ENCODE measurements at places on chromosomes 2 and 18.

DNA sequence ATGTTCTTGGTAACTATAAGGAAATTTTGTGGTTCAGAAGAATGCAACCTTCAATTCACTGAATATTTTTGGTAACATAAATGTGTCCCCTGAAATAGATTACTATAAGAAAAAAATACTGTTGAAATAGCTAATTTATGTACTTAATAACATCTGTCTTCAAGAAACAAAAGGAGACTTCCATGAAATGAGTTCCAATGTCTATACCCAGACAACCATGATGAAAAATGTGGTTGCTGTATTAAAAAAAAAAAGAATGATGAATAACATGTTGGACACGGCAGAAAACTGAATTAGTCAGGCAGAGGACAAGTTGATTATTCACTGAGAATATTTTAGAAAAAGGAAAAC lies 98.5 kb downstream of the TACR1 start:
- DNase-seq, result no peak

DNA sequence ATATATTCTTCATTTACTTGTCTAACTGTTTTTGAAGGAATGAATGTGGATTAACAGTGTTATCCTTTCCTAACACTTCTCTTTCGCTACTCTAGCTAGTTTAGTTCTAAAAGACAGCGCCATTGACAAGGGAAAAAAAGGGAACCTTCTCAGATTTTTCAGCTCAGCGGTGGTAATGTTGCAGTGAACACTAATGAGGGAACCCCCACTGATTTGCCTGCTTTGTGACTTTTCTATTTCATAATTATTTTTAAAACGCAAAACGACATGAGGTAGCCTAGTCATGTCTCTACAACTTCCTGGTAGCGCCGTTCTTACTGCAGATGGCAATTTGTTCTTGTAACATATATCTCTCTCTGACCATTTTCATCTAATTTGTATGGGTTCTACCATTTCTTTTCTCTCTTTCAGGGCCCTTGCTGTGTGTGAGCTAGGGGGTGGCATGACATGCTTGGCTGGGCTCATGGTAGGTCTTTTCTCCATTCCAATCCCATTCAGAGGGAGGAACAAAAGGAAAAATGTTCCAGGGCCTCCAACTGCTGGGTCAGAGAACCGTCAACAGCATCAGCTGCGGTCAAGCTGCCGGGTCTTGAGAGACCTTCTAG lies 235.5 kb upstream of the SIX3 start:
- DNase-seq, result no peak

DNA sequence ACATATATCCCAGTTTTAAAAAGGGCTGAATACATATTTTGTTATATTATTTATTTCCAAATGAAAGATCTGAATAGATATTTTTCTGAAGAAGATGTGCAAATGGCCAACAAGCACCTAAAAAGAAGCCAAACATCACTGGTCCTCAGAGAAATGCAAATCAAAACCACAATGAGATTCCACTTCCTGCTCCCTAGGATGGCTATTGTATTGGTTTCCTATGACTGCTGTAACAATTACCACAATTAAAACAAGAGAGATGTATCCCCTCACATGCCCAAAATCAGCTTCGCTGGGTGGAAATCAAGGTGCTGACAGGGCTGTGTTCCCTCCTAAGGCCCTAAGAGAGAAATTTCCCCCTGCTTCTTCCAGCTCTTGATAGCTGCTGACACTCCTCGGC lies 23.2 kb downstream of the ABCB11 start:
- DNase-seq, result no peak

GRCh38 chr2:55087936-55088335 lies 37.7 kb upstream of the RTN4 start:
- no peak for DNase-seq

DNA sequence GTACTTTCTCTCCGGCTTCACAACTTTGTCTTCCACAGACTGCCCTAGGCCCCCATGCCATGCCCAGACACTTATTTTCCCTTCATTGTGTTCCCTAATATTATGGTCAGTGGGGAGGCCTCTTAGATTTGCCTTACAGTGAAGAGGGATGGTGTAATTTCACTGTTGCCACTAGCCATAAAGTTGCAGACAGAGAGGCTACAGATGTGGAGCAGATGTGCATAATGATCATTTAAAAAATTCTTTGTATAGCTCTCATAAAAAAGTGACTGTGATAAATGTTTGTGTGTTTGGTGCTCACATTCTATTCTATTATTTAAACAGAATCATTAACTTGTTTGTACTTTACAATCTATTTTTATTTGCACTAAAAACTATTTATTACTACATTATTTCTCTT lies 67.5 kb upstream of the FN1 start:
- DNase-seq, result no peak

DNA sequence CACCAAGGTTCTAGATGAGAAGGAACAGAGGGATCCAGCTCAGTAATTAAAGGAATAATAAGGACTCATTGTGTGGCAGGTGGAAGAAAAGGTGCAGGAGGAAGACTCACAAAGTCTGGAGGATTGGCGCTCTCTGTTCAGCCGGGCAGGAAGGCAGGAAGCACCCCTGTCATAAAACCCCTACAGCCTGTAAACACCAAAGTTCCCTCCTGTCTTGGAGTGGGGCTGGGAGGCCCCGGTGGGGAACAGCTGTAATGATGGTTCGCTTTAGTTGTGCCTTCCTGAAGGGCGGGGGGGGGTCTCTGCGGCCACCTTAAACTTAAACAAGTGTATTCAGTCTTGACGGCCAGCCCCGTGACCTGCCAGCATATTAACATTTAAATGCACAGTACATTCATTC lies 84.3 kb downstream of the GBX2 start:
- no peak for DNase-seq

DNA sequence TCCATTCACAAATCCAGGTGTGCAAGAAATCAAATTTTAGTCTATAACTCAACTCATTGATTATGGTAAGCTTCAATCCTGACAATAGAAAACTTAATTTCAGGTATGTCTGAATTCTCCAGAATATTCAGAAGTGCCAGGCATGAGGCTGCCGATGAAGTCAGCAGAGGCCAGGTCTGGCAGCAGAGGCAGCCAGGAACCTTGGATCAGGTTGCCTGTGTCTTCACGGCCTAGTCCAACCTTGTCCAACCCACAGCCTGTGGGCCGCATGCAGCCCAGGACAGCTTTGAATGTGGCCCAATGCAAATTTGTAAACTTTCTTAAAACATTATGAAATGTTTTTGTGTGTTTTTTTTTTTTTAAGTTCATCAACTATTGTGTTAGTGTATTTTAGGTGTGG lies 46.9 kb upstream of the ASPRV1 start:
- DNase-seq, result no peak

- DNase-seq, result peak; percentile 70
These were observed 71.7 kb upstream of the TAF1B start for GRCh38 chr2:9771481-9772017.

DNA sequence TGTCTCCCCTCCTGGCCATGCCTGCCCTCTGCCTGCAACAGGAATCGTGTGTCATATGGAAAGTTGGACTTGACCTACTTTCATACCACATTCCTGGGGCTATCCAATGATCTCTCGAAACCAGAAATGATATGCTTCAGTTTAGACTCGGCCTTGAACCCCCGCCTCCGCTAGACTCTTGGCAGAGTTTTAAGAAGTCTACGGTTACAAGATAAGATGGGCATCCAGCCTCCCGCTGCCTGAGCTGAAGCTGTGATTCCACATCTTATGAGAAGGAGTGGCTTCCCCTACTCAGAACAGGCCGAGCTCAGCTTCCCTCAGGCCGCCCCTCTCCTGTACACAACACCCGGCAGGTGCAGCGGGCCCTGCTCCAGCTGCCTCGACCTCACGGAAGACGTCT lies 73.9 kb downstream of the MTCL1 start:
- DNase-seq, result no peak

GRCh38 chr2:13950761-13951160 lies 681.8 kb upstream of the LRATD1 start:
- no peak for DNase-seq

GRCh38 chr2:55056024-55056521 lies 5.8 kb upstream of the RTN4 start:
- no peak for DNase-seq

GRCh38 chr2:52959801-52960200 lies 807.8 kb upstream of the CHAC2 start:
- no peak for DNase-seq

DNA sequence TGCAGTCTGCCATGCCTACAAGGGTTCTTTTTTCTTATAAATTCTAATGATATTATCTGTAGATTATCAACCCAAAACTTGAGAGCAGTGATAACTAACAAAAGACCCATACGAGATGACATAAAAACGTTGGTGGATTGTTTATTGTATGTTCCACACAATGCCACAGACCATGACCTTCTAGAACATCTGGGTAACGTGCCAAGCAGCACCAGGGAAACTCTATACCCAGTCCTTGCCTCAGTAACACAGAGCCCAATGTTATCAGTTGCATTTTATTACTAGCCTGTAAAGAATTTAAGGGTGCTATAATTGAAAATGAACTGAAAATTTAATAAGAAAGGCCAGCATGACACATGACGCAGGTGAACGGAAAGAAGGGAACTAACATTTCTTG lies 99.1 kb upstream of the UGP2 start:
- DNase-seq, result no peak

GRCh38 chr18:3441290-3441689 lies 8.7 kb upstream of the TGIF1 start:
- DNase-seq, result no peak

Data from femur (tissue), 1 donor.